ENCODE measurements at places on chromosomes 3 and 15.

DNA sequence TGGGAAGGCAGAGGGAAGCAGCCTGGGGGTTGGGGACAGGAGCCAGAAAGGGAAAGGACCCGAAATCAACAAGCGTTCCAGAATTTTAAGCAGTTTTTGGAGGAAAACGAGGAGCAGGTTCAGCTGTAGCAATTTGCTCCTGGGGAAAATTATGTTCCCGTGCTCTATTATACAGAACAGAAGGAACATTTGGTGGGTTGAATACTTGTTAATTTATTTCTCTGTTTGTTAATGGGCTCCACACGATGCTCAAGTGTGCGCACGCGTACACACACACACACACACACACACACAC lies 149.2 kb upstream of the LINGO1 start:
- no peak for DNase-seq

- DNase-seq: no peak
Measured at GRCh38 chr3:34016925-34017587, 218.6 kb downstream of the PDCD6IP start.

- DNase-seq: no peak
Measured at GRCh38 chr3:177300842-177301241, 103.6 kb upstream of the TBL1XR1 start.

- DNase-seq: no peak
Measured at GRCh38 chr3:71463617-71464016, 119.9 kb downstream of the FOXP1 start.

DNA sequence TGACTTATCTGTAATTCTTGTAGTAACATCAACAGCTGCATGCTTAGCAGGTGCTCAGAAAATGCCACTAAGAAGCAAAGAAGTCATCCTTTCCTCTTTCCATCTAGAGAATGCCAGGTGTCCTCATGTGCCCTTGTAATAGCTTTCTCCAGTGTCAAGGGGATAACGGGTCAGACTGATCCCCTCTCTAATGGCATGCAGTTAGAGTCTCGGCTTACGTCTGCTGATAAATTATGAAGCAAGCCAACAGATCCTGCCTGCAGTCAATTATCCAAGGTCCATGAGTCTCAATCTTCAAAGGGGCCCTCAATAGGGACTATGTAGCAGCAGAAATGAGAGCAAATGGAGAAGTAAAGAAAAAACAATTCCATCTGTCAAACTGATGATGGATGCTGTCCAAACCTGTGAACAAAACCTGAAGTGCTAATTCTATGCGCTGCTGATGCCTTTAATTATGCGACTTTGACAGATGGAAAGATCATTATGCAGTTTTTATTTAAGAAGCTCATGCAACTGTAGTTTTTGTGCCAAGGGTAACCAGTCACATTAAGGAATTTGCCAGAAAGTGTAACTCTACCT lies 162.8 kb upstream of the PEX5L start:
- DNase-seq: no peak

GRCh38 chr3:126441256-126441880 lies 34.3 kb downstream of the ZXDC start:
- no peak for DNase-seq

All from erythroblast (primary cell).